ENCODE measurements at places on chromosomes 2 and 18. TPM values are rescaled to one million over a fixed set of nuclear protein-coding genes. Genes with fewer than 3 reads are reported as not detected.

The MOGAT1 gene
- not detected for total RNA-seq

GRCh38 chr2:190062053-190062452 is 476 bp downstream of the MSTN start:
- no peak for DNase-seq

The ACMSD gene
- not detected for total RNA-seq

- DNase-seq = no peak
Observed at GRCh38 chr18:34901299-34901698, 139.9 kb upstream of the MAPRE2 start.

- peak; percentile 79 for DNase-seq
Observed at GRCh38 chr2:20450201-20450999, 3.5 kb downstream of the RHOB start.

DNA sequence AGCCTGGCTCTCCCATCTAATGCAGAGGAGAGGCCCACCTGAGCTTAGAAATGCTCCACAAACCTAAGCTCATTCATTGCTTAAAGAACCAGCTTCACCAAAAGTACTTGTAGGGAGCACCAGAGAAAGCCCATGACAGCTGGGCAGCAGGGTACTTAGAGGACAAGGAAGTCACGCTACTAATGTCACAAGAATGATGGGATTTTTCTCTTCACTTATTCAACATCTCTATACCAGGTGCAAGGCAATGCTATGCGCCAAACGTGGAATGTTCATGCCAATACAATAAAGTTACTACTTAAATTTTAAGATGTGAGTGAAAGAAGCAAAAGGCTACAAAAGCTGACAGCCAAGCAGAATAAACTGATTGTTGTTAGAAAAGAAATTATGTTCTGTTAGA is 36.0 kb downstream of the LONRF2 start:
- no peak for DNase-seq
